ENCODE measurements at places on chromosomes 6 and 20.

- DNase-seq = no peak
These were observed 259.8 kb downstream of the PKHD1 start for GRCh38 chr6:51827580-51827979.

GRCh38 chr6:133275213-133275612, 34.1 kb downstream of the EYA4 start:
- DNase-seq = no peak

GRCh38 chr6:36844232-36845170, 5.3 kb upstream of the CPNE5 start:
- no peak for DNase-seq

GRCh38 chr6:138455746-138456400, 43.4 kb downstream of the NHSL1 start:
- no peak for DNase-seq

DNA sequence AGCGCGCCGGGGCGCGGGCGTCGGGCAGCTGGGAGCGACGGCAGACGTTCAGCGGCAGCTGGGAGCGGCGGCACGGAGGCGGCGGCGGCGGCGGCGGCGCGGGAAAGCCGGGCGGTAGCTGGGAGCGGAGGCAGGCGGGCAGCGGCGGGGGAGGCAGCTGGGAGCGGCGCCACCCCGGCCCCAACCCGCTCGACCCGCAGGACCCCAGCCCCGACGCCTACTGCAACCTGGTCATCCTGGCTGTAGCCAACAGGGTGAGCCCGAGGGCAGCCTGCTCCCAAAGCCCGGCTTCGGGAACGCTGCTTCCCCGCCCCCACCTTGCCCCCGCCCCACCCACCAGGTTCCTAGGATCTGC, 8.9 kb downstream of the CCM2L start:
- peak; percentile 84 for DNase-seq

GRCh38 chr6:157498817-157499216, 117.8 kb downstream of the ZDHHC14 start:
- no peak for DNase-seq

GRCh38 chr20:1331801-1332453, 3.0 kb upstream of the SDCBP2 start:
- no peak for DNase-seq

- no peak for DNase-seq
These were observed 560 bp downstream of the YTHDF1 start for GRCh38 chr20:63215101-63216040.

All from H9 (cell line).